Jurkat, Clone E6-1 (cell line): ENCODE measurements at places on chromosomes 4 and X.

DNA sequence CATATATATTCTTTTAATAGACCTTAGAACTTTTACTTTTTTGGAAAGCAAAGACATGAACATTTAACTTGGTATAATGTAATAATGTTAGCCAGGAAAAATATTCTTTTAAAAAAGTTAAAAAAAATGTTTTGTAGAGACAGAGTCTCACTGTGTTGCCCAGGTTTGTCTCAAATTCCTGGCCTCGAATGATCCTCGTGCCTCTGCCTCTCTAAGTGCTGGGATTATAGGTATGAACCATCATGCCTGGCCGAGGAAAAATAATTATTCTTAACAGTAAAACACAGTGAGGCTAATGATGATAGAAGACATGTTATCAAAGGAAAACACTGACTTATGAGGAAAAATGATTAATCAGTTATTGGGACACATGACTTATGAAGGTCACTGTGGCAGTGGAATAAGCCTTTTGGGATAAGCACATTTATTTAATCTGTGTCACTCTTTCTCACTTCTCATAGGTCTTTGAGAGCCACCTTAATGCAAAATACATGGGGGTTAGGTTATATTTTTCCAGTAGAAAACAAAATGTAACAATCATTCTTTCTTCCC, 6.0 kb upstream of the BMP2K start:
- no peak for DNase-seq

DNA sequence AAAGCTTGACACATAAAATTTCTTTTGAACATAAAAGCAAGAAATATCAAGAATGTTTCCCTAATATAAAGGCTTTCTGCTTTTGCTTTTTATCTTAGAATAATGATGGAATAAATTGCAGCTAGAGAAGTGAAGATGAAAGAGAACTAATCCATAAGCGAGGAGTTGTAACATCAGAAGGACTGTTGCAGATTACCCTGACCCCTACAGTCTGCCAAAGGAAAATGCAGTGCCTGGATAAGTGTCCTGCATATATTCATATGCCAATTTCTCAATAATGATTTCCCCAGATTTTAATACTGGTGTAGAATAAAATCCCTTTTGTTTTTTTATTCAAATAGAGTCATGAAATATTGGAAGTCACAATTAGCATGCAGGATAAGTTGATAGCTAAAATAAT, 115.9 kb downstream of the MAGEC2 start:
- DNase-seq: no peak

DNA sequence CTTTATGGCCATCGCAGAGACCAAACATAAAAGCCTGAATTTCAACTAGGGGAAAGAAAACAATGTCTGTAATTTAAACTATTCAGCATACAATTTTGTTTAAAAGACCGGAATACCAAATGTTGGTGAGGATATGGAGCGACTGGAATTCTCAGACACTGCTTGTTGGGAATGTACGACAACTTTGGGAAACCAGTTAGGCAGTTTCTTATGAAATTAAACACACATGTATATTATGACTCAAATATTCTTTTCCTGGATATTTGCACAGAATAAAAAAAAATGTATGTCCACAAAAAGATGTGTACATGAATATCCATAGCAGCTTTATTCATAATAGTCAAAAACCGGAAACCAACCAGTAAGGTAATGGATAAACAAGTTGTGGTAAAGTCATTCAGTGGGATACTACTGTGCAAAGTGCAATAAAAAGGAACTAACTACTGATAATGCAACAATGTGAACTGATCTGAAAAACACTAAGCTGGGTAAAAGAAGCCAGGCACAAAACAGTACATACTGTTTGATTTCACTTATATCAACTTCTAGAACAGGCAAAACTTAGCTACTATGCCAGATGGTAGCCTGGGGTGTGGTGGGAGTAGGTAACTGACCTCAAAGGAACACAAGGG, 152.7 kb upstream of the FTHL17 start:
- no peak for DNase-seq

DNA sequence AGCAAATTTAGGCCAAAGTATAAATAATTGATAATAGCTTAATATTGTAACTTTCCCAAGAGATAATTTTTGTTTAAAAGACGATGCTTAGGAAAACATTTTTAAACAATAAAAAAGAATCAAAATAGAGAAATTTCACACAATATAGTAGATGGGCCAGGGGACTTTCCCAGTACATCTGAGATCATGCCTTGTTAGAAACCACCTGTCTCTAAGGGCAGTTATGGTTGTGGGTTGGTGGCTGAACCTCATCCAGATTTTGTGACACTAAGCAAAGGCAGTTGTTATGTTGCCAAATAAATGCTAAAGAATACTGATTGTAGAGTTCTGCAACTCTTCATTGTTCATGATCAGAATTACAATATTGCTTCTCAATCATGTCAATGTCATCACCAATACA, 270.6 kb downstream of the BANK1 start:
- DNase-seq: no peak

DNA sequence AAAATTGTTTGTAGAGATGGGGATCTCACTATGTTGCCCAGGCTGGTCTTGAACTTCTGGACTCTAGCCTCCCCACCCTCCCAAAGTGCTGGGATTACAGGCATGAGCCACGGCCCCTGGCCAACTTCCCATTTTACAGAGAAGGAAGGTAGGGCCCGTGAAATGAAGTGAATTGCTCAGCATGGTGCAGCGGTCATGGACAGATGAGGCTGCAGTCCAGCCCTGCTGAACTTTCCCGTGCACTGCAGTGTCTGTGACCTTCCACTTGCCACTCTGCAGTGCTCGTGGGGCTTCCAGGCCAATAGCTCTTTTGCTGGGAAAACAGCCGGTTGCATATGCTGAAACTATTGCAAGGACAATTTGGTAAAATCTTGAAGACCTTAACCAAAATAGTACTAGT, 454.4 kb upstream of the FAT1 start:
- DNase-seq: no peak

- no peak for DNase-seq
Observed at GRCh38 chr4:86927843-86928395, 6.9 kb upstream of the AFF1 start.

DNA sequence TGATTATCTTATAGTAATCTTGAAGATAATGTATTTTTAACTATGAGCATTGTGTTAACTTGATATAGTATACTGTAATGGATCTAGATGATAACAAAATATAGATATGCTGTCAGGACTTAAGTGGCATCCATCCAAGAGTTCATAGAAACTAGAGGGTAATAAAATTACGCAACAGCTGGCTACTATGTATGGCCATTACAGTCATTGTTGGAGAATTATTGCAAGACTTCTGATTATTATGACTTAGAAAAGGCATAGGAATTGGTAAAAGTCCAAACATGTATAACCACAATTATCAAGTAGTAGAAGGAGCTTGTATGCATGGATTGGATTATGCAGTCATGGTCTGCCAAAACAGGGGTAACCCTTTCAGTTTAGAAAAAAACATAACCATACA, 9.5 kb downstream of the OGT start:
- no peak for DNase-seq

DNA sequence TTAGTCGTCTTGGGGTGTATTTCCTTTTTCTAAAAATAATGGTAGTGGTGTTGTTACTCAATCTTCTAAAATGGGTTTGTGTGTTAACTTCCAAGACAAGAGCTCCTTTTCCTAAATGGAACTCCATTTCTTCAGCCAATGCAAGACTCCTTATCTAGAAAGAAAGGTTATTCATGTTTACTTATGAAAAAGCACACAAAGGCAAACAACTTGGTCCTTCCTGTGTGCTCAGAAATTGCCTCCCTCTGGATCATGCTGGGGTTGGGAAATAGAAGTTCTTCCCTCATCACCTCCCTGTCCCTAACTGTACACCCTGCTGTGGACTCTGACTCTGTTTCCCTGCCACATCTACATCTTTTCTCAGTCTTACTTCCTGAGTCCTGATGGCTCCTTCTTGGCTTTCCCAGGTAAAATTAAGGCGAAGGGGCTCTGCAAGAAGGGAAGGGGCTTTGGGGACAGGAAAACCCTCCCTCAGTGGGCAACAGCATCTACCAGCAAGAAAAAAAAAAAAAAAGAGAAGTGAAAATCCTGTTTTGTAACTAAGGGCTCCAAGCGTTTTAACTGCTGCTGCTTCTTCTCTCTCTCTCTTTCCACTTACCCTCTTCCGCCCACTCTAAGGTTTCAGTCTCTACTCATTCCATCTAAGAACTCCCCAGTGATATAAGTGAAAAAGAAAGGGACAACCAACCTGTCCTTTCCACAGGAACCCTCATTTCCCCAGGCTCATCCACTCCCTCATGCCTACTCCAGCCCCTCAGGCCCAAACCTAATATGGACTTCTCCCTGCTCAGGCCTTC, 19.8 kb upstream of the TASL start:
- DNase-seq: no peak

GRCh38 chr4:94500685-94501084, 48.9 kb downstream of the PDLIM5 start:
- no peak for DNase-seq

- no peak for DNase-seq
Observed at GRCh38 chrX:74251006-74251930, 52.7 kb upstream of the ZCCHC13 start.

DNA sequence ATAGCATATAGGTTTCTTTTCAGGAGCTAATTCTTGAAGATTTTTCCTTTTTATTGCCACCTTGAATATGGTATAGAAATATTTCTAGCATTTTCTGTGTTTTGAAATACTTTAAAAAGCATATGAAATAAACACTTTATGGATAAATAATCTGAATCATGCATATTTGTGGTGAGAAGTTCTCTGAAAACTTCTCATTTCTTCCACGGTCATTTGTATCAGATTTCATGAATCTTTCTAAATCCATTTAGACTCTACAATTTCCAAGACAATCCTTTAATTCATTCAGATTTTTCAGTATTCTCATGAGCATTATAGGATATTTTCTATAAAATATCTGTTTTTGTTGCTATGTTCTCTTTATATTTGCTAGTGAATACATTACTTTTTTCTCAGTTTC, 16.2 kb upstream of the CA5B start:
- DNase-seq: no peak

DNA sequence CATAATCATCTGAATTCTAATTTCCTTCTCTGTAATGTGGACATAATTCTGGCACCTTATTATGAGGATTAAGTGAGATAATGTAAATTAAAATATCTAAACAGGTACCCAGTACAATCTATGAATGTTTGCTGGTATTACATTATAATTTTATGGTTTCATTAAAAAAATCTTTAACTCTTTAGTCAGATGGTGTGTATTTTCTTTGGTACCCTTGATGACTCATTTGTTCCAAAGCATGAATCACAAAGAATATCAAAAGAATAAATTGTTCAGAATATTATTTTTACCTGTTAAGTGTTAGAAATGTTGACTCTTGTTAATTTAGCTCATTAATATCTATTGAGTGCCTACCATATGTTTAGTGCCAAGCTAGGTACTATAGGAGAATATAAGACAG, 74.3 kb downstream of the SNX25 start:
- no peak for DNase-seq

- peak; percentile 40 for DNase-seq
Observed at GRCh38 chr4:1410491-1411325, 4.5 kb upstream of the NKX1-1 start.

DNA sequence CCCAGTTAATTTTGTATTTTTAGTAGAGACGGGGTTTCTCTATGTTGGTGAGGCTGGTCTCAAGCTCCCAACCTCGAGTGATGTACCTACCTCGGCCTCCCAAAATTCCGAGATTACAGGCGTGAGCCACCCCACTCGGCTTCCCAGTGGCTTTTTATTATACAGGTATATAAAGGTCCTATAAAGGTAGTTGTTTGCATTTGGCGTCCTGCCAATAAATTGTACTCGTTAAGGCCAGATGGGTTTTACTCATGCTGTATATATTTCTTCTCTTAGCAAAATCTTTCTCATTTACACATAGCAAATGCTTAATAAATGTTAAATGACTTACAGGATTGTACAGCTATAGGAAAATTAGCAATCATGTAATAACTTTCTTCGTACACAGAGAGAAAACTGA, 6.9 kb downstream of the SHROOM3 start:
- DNase-seq: no peak

- no peak for DNase-seq
Observed at GRCh38 chrX:19789782-19790181, 97.6 kb downstream of the SH3KBP1 start.
